ENCODE measurements at places on chromosomes 2 and 18.

DNA sequence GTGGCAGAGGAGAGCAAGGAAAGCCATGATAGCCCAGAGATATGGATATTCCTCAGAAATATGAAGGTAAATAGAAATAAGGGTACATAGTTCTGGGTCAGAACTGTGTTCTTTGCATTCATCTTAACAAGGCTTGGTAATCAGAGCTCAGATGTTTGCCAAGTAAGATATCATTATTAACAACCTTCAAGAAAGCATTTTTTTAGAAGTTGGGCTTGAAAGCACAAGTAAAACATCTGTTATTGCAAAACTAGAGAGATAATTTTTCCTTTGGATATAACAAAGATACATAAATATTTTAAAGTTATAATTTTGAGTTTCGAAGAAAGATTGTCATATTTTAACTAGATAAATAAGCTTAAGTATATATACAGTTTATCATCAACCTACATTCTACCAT is 171.4 kb downstream of the ZNF804A start:
- DNase-seq: no peak

- DNase-seq: no peak
Measured at GRCh38 chr2:3944071-3944470, 240.7 kb downstream of the DCDC2C start.

- DNase-seq: no peak
Measured at GRCh38 chr18:9658087-9658641, 43.8 kb upstream of the PPP4R1 start.

DNA sequence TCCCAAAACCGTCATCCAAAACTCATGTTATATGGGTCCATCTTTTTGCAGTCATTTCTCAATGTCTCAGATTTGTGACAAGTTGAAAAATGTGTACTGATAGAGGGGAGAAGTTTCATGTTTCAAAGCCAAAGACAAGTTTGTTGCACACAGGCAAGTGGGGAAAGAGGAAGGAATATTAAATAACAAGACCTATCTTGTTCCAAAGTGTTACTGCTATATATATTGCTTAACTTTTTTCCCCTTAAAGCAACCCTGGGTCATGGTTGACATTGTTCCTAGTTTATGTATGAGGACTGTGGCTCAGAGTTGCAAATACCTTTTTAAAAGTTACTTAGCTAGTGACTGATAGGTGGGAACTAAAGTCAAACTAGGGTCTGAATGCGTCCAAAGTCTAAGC is 1.7 kb downstream of the ITGA4 start:
- peak; percentile 14 for DNase-seq

DNA sequence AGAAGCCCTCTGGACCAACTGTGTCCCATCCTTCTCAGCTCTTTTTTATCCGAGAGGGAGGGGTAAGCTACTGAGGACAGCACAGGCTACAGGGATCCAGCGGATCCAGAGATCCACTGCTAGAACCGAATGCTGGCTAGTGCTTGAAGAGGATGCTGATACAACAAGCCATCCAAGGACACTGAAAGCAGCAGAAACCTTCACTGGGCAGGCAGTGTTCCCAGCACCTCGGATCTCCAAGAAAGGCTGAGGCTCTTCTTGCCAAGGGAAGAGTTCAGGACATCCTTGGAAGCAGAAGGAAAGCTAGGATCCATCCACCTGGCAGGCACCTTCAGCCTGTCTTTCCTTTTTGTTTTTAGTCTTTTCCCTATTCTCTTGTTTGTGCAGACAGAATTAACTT is 13.2 kb upstream of the FHOD3 start:
- DNase-seq: no peak

DNA sequence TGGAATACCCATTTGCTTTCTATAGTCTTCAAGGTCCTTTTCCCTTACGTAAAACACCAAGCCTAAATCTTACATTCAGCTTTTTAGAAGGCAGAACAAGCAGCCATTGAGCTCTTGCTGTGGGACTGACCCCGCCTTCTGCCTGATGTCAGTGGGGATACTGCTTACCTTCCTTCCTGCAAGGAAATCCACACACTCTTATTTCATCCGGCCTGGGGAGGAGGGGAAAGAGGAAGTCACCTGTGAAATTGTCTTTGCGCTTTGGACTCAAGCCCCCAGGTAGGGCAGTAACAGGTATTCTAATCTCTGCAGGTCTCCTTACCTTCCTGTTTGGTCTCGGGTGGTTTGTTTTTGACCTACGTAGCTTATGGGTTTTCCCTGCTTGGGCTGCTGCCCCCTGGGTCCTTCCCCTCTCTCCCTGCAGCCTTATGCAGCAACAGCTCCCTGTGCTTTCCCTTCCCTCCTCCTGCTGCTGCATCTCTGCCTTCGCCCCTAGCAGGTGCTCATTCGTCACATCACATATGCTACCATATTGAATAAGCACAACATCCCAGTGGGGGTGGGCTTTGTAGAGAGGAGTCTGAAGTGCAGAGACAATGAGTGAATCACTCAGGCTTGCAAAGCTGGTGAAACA is 402.5 kb upstream of the TRIB2 start:
- no peak for DNase-seq

DNA sequence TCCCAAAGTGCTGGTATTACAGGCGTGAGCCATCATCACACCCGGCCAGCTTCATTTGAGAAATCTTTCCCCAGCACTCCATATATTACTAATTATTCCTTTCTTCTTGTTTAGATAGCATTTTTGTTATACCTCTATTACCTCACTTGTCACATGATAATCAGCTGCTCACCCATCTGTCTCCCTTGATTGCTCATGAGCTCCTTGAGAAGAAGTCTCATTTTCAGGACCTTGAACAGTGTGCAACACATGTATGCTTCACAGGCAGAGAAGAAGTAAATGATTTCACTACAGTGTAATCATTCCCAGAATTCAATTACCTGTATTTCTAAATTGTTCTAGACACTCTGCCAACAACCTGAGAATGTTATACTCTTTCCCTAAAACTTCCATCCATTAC is 6.2 kb downstream of the PAIP2B start:
- no peak for DNase-seq

DNA sequence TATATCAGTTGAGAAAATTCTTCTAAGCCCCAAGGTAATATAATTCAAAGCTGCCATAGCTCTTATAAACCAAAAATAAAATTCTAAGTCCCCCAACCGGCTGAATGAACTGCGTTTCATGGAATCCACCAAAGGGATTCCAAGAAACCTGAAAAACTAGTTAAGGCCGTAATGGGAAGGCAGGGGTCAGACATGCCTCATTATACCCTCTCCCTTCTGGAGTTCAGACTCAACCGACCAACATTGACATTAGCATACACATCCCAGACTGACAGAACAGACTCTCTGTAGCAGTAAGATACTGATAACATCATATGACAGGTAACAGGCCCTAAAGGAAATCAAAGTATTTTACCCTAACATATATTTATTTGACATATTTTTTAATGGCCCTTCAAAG is 31.4 kb upstream of the PHLPP1 start:
- DNase-seq: no peak

DNA sequence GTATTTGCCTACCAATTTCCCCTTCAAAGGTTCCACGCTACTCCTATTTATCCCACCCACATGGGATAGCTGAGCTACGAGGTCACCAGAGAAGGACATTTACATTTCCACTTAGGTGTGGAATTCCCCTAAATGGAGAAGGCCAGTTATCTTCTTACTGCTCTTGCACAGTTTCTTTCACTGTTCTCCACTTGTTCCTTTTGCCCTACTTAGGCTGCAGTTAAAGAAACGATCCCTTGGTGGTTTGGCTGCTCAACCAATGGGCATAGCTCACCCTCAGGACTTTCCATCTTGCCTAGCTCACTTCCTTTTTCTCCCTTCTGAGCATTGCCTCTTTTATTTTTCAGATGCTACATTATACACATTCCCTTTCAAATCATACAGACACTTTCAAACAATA is 11.2 kb upstream of the NABP1 start:
- DNase-seq: peak; percentile 60

GRCh38 chr2:217402761-217403383 is 543.0 kb upstream of the TNP1 start:
- no peak for DNase-seq

DNA sequence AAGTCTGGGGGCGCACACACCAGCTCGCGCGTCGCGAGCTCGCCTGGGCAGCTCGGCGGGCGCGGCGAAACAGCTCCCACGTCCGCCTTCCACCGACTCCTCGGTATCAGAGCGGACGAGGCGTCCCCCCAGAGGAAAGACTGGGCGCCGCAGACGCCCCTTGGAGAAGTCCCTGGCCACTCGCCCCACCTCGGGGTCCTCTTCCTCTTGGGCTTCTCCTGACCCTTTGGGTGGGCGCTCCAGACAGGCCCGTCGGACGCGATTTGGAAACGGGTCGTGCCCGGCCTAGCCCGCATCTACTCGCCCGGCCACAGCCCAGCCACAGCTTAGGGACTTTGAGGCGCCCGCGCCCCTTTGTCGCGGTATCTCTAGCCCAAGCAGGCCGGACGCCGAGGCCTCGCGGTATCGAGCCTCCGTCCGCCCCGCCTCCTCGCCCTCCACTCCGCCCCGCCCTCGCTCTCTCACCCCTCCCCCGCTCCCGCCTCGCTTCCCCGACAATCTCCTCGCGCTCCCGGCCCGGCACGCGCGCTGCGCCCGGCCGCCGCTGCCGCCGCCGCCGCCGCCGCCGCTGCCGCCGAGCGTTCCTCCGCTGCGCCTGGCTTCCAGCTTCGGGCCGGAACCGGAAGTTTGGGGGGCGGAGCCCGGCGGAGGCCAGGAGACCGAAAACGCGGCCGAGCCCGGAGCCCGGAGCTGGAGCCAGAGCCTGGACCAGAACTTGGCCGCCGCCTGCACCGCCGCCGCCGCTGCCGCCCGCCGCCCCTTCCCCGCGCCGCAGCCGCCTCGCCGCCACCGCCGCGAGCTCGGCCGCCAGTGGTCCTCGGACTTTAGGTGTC is 749 bp upstream of the ACVR2A start:
- no peak for DNase-seq

GRCh38 chr2:99275882-99276281 is 20.4 kb upstream of the LYG2 start:
- DNase-seq: no peak

DNA sequence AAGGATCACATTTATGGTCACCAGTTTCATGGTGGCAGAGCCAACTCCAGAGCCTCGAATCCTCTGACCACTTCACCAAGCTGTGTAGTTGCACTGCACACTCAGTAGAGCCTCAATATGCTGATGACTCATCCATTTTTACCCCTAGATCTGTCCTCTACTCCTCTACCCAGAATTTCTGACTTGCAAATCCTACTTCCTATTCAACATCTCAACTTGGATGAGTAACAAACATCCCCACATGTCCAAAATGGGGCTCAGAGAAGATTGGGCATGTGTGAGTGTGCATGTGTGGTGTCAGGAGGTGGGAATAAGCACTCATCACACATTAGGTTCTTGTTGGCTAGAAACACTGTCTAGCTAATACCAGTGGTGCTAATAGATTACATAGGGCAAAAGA is 57.8 kb upstream of the IGFBP2 start:
- DNase-seq: no peak

GRCh38 chr2:241859436-241860183 is 916 bp upstream of the PDCD1 start:
- DNase-seq: no peak

DNA sequence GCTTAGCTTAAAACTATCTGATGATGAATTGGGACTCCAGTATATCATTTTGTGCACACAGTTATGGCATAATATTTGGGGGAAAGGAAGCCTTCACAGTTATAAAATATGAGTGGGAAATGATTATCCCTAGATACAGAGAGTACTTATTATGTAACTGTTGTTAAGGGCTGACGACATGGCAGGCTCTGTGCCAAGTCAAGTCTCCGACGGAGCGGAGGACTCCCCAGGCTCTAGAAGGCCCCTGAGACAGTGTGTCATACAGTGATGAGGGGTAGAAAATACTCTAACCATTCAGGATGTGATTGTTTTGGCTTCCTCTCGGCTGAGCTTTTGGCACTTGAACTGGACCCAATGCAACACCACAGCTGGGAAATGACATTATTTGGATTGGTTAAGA is 211.8 kb downstream of the SLC8A1 start:
- no peak for DNase-seq

GRCh38 chr2:217433522-217433921 is 569.3 kb downstream of the TNS1 start:
- no peak for DNase-seq

- no peak for DNase-seq
Measured at GRCh38 chr18:25288340-25288938, 63.5 kb downstream of the ZNF521 start.

DNA sequence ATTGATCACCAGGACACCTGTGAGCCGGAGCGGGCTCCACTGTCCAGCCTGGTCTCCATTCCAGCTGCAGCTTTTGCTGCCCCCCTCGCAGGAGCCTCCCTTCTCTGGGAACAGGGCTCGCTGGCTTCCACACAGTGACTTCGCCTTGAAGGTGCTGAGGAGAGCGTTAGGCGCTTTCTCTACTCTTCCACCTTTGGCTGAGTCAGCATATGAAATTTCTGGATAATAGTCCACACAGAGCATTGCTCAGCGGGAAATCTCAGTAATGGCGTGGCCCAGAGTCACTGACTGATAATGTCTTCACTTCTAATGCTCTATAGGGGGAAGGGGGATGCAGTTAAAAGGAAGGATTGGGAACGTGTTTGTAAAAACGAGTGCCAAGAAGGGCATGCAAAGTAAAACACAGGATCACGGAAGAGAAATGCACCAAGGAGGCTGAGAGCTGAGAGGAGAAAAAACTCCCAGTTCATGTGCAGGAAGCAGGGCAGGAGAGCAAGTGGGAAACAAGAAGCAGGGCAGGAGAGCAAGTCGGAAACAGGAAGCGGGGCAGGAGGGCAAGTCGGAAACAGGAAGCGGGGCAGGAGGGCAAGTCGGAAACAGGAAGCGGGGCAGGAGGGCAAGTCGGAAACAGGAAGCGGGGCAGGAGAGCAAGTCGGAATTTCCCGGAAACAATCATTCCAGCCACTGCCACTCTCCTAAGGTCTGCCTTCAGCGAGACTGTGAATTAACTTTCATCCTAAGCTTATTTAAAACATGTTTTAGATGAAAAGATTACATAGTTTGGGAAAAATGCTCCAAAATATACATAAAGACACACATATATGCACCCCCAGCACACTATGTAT is 77.7 kb downstream of the MYT1L start:
- no peak for DNase-seq

DNA sequence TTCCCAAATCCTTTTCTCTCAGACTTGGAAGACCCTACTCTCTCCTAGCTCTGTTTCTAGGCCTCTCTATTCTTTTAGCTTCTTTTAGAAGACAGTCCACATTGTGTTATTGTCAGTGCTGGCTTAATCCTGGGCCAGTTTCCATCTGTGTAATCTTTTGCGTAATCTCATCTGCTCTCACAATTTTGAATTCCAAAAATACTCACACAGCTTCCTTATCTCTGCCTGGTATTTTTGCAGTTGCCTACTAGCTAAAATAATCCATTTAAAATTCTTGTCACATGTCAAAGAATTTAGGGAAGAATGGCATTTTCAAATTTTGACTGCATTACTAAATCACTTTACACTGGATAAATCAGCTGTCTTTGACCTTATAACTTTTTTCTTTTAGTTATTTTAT is 200.6 kb upstream of the MEX3C start:
- no peak for DNase-seq

- DNase-seq: no peak
Measured at GRCh38 chr2:219291394-219291793, 12.2 kb downstream of the DNAJB2 start.

- DNase-seq: no peak
Measured at GRCh38 chr18:39635966-39636365, 2070.4 kb upstream of the CELF4 start.
